ENCODE measurements at places on chromosomes 2 and 18. TPM values are rescaled to one million over a fixed set of nuclear protein-coding genes. Genes with fewer than 3 reads are reported as not detected.

DNA sequence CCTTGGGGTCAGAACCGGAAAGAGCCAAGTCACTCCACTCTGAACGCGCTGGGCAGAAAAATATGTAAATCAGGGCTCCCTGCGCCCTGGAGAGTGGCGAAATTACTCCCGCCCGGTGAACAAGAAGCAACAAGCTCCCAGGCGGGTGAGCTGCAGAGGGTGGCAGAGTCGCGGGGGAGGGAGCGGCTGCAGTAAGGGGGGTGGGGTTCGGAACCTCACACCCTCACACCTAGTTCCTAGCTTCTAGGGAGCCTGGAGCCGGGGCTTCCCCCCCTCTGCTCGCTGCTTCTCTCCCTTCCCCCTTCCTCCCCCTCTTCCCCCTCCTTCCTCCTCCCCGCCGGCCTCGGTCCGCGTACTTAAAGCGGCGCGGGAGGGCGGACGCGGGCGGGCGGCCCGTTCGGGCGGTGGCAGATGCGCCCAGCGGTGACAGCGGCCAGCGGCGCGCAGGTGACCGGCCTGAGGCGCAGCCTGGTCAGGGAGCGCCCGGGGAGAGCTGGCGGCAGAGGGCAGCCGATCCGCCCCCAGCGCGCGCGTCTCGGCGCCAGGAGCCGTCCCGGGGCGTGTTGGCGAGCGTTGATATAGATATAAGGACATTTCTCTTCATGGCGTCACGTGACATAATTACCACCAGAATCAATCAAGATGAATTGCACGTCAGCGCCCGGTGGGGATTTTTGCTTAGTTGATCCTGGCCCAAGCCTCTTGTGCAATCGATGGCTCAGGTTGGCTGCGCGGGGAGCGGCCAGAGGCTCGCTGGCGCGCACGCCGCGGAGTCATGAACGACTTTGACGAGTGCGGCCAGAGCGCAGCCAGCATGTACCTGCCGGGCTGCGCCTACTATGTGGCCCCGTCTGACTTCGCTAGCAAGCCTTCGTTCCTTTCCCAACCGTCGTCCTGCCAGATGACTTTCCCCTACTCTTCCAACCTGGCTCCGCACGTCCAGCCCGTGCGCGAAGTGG is at the start of gene HOXD11:
TSS of gene HOXD11 (plus strand) at position 700 of the 959 bp plus-strand sequence. CDS start at position 776, 76 bp downstream.
- DNase-seq = peak; percentile 43

- no peak for DNase-seq
Measured at GRCh38 chr18:48497863-48498262, 41.0 kb upstream of the CTIF start.

DNA sequence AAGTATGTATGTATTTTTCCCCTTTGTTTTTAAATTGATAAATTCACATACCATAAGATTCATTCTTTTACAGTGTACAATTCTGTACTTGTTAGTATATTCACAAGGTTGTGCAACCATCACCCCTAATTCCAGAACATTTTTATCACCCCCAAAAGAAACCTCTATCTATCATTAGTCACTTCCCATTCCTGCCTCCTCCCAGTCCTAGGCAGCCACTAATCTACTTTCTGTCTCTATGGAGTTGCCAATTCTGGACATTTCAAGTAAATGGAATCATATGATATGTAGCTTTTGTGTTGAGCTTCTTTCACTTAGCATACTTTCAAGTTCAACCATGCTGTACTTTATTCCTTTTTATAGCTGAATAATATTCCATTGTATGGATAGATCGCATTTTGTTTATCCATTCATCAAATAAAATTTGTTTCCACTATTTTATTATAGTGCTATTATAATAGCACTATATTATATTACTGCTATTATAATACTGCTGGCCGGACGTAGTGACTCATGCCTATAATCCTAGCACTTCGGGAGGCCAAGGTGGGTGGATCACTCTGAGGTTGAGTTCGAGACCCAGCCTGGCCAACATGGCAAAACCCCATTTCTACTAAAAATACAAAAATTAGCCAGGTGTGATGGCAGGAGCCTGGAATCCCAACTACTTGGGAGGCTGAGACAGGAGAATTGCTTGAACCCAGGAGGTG is 10.9 kb downstream of the STARD7 start:
- no peak for DNase-seq

DNA sequence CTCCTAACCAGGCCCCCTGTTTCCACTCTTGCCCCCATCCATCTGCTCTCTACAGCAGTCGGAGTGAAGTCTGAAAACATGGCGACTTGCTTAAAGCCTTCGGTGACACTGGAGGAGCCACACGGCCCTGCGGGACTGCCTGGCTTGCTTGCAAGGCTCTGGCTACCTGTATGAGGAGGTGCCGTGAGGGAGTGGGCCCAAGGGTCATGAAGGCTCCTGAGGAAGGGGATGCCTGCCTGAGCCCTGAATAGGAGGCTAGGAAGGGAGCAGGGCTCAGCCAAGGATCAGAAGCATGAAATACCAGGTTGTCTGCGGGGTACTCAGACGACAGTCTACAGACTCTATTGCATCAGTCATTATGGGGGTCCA is 75.4 kb downstream of the EMX1 start:
- DNase-seq = no peak

- DNase-seq = no peak
Measured at GRCh38 chr2:217950401-217950871, 52.4 kb downstream of the TNS1 start.

GRCh38 chr2:25233916-25234605 is 65.7 kb upstream of the POMC start:
- no peak for DNase-seq

DNA sequence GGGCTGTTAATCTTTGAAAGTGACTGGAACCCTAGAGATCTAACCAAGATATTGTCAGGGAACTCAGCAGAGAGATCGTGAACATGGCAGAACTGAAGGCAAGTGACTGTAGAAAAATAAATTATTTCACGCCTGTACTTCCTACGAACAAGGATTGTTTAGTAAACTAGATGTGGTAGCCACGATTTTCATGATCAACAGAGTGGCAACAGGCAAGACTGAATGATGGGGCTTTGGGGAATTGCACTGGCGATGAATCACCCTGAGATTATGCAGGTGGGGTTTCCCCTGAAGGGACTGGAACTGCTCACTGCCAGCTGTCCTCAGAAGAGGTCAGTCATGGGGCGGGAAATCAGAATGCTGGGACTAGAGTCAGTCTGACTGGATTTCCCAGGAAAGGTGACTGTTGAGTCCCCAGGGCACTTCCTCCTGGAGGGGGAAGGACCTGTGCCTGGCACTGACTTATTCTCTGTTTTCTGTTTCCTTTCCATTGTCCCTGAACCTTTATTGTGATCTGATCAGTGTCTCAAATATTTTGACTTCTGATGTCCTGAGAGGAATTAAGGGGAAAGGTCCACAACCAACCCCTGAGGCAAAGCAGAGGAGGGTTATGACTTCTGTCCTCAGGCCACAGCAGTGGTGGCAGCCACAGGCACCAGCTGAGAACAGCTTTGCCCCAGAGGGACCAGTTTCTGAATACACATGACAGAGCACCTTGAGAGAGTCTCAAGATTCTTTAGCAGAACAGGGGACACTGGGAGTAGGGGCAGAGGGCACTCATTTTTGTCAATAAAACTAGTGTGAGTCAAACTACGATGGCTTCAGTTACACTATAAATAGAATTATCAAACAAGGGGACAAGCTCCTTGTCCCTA is 70.0 kb downstream of the NAB1 start:
- DNase-seq = peak; percentile 42

DNA sequence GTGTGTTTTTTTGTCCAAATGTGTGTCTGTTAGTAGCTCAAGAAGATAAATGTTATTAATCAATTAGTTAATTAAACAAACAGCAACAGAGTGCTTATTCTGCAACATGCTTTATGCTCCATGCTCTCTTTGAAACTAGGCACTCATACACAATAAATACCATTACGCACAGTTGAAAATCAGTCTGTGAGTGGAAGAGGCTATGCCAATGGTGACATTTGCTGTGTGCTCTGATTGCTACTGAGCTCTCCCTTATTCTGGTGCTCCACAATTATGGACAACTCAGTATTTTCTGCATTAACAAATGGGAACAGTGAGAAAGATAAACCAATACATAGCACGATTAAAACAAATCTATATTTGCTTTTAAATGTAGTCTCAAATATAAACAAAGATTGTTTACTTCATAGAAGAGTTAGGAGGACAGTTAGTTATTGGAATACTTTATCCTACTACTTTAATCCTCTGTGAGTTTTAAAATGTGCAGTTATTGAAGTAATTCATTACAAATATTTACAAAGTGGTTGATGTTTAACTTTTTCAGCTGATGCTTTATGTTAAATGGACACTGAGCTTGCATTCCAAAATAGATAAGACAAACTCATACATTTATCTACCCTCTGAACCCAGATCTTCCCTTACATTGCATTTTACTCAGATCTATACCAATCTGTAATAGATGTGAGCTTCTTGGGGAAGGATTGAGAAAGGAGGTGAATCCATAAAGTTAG is 55.3 kb downstream of the NXPH2 start:
- peak; percentile 36 for DNase-seq

GRCh38 chr18:47969816-47970215 is 39.4 kb upstream of the SMAD2 start:
- no peak for DNase-seq

DNA sequence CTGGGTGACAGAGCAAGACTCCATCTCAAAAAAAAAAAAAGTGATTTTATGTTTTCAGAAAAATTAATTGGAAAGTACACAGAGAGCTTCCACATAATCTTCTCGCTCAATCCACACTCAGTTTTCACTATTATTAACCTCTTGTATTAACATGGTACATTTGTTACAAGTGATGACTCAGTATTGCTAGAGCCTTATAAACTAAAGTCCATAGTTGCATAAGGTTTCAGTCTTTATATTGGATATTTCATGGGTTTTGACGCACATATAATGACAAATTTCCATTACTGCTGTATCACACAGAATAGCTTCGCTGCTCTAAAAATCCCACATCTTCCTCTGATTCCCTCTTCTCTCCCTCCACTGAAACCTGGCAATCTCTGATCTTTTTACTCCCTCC is 603.5 kb downstream of the XIRP2 start:
- DNase-seq = no peak

GRCh38 chr2:120568089-120568974 is 167.3 kb upstream of the GLI2 start:
- DNase-seq = no peak

DNA sequence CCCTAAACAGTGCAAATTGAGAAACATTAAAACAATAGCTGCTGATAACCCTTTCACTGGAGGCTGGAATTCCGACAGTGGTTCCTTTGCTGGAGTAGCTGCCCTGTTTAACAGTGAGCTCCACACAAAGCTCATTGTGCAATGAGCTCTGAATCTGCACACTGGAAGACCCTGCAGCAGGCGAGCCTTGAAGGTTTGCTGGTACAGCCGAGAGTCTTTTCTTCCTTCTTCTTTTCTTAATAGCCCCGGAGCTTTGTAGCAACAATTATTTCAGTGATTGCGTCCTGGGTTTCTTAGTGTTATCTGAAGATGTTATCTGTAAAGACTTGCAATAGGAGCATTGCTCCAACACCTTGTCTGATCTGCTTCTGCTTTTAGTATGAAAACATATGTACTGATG is 50.8 kb upstream of the CXCR4 start:
- DNase-seq = no peak

DNA sequence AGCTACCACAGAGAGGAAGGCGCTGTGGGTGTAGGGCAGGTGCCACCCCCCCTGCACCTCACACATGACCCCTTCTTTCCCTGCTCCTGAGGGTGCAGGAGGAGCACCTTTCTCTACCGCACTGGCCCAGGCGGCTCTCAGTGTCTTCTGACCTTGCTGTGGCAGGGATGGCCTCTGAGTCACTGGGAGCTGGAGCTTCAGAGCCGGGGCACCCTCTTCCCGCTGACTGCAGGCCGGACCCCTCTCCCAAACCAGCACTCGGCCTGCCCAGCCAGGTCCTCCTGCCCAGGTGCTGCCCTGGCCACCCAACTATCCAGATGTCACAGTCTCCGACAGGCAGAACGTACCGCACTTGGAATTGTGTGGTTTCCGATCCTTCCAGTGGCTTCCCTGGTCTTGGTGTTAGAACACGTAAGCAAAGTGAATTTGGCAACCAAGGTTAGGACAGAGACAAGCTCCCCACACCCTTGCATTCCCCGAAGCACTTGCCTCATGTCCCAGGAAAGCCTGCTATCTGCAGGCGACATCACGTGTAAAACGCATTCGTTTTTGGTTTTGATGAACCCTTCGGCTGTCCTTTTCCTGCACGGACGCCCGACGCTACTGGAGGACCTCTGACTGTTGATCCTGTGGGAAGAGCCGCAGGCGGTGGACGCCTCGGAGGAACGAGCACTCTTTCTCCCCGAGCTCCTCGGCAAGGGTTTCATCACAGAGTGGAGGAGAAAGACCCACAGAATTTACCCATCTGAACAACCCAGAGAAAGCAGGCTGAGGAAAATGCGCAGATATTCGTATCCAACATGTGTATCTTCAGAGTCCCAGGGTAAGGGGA is 24.7 kb upstream of the KCNG2 start:
- no peak for DNase-seq

DNA sequence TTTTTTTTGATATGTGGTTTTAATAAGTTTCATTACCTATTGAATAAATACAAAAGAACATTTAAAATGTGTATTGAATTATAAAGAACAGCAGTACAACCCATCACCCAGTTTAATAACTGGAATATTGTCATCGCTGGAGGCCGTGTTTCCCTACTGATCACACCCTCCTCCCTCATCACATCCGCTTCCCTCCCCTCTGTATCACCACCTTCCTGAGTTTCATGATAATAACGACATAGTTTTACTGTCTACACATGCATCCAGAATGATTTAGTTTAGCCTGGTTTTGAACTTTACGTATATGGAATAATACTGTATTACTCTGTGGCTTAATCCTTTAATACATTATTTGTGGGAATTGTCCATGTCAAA is 2.1 kb downstream of the SERPINB8 start:
- DNase-seq = no peak

- DNase-seq = no peak
Measured at GRCh38 chr2:10047616-10048500, 4.5 kb downstream of the KLF11 start.

GRCh38 chr2:225649274-225649673 is 249.8 kb downstream of the NYAP2 start:
- DNase-seq = no peak

DNA sequence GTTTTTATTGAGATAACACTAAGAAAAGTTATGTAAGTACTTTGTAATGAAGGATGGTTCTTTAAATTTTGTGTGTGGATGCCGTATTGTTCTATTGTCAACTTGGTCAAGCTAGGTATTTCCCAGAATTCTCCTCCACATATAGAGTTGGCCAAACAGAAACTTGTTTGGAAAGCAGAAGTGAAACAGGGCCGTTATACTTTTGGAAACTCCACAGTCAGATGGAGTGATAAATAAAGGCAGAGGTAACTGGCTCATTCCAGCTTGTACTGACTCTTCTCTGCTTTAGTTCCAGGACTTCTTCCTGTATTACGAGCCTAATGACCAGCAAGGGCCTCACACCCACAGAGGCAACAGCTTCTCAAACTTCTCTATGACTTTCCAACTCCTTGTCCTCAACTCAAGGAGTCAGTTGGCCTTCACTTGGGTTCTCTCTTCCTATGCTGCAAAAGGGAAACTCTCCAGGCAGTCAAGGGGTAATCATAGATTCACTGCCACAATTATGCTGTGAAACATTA is 16.4 kb upstream of the STARD7 start:
- DNase-seq = no peak

VWA3B gene
- 0.09 TPM for polyA plus RNA-seq

ANKRD30B gene
- polyA plus RNA-seq = 0.10 TPM

SOWAHC gene
- polyA plus RNA-seq = 20.8 TPM

FRZB gene
- 34.5 TPM for polyA plus RNA-seq

TMEM17 gene
- 4.2 TPM for polyA plus RNA-seq

IL37 gene
- 1.6 TPM for polyA plus RNA-seq

TRAPPC12 gene
- 74.8 TPM for polyA plus RNA-seq
